ENCODE measurements at places on chromosomes 6 and 20.

DNA sequence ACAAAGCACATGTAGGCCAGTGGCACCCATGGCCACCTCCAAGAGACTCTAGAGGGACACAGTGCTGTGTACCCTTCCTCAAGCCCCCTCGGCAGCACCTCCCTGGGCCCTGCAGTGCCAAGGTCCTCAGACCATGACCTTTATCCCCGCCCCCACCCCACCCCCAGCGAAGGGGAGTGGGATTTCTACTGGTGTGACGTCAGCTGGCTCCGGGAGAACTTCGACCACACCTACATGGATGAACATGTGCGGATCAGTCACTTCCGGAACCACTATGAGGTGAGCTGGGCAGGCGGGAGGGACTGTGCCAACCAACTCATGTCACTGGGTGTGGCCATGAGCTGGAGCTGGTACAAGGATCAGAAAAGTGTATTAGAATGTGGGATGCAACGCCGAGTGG is 38.0 kb downstream of the TTLL9 start:
- no peak for DNase-seq

DNA sequence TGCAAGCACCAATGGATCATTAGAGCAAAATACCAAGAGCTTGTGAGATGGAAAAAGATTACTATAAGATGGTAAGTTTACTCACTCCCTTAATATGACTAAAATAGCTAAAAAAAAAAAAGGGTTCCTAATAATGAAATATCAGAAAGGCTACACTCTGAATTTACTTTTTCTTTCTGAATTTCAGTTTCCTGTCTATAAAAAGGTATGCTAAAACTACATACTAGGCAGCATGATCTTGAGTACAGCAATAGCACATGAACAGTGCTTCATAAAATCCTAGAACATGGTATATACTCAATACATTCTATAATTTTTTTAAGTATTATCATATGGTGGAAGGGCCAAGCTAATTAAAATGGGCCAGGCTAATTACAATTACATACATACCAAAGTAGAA is 24.0 kb upstream of the FAM135A start:
- no peak for DNase-seq

- DNase-seq = no peak
Observed at GRCh38 chr20:40941133-40941610, 87.5 kb upstream of the TOP1 start.

GRCh38 chr6:90442366-90442765 is 144.5 kb downstream of the MAP3K7 start:
- no peak for DNase-seq

DNA sequence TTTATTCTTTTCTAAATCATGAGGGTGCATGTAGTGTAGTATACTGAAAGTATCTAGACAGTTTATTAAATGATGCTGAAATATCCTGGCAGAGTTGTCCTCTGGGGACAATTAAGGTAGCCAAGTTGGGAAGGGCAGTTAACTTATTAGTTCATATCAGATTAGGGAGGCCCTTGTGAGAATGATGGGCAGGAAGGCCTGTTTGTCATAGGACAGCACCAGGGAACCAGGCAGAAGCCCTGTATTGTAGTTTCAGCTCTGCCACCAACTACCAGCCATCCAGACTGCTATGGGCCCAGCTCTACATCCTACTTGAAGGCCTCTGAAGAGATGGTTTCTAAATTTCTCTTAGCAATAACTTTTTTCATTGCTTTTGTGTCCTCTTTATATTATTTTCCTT is 4.0 kb downstream of the MYLIP start:
- DNase-seq = no peak

GRCh38 chr20:9306521-9306920 is 207.9 kb upstream of the LAMP5 start:
- DNase-seq = no peak

GRCh38 chr20:2741463-2741862 is 48.9 kb downstream of the EBF4 start:
- no peak for DNase-seq

DNA sequence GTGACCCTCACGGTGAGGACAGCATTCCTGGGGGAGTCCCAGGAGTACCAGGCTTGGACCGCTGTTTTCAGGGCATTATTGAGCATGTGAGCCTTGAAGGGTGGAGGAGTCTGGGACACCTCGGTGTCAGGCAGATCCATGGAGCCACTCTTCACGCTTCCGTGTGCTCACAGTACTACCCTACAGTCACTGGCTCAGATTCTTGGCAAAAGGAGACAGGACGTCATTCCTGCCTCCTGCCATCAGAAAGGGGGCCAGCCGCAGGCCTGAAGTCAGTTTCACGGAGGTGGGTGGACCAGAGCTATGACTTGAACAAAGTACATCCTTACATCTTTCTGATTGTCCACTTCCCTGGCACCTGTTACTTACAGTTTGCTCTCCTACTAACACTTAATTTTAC is 88.9 kb upstream of the CD83 start:
- DNase-seq = no peak

DNA sequence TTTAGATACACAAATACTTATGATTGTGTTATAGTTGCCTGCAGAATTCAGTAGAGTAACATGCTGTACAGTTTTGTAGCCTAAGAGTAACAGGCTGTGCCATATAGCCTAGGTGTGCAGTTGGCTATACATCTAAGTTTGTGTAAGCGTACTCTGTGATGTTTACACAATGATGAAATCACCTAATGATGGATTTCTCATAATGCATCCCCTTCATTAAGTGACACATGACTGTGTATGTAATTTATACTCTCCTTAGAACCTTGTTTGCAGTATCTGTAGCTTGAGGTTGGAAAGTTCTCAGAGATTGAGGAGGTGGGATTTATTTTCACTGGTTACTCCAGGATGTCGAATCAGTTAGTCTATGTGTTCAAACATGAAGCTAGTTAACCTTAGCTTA is 67.0 kb upstream of the TMEM30A start:
- no peak for DNase-seq

GRCh38 chr6:38119516-38119915 is 300.0 kb downstream of the ZFAND3 start:
- no peak for DNase-seq

- no peak for DNase-seq
Observed at GRCh38 chr20:6426287-6426891, 303.6 kb upstream of the FERMT1 start.

GRCh38 chr20:61526907-61527306 is 274.8 kb downstream of the CDH4 start:
- no peak for DNase-seq

DNA sequence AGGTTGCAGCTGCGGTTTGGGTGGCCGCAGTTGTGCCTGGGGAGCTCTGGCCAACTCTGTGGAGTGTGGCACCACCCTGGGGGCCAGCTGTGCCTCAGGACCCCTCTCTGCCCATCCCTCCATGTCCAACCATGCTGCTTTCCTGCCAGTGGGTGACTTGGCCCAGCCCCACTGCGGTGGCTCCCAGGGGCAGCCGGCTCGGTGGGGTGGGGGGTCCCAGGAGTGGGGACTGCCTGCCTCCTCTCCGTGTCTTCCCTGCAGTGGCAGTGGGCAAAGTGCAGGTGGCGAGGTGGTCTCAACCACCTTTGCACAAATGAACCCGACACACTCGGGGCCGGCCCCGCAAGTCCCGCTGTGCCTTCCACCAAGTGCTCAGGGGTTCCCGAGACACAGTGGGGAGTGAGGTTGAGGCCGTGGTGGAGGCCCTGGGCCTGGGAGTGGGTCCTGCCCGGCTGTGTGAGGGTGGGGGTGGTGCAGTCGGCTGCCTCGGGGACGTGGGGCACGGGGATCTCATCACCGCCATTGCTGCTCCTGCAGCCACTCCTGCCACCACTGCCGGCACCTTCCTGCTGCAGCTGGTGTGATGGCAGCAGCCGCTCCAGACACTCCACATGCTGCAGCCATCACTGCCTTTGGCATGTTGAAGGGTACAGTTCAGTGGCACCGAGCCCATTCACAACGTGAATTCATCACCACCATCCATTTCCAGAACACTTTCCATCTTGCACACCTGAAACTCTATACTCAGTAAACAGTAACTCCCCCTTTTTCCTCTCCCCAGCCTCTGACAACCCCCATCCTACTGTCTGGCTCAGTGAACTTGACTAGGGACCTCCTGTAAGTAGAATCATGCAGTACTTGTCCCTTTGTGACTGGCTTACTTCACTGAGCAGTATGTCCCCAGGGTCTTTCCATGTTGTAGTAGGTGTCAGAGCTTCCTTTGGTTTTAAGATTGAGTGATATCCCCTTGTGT is 10.7 kb upstream of the SLCO4A1 start:
- DNase-seq = no peak

DNA sequence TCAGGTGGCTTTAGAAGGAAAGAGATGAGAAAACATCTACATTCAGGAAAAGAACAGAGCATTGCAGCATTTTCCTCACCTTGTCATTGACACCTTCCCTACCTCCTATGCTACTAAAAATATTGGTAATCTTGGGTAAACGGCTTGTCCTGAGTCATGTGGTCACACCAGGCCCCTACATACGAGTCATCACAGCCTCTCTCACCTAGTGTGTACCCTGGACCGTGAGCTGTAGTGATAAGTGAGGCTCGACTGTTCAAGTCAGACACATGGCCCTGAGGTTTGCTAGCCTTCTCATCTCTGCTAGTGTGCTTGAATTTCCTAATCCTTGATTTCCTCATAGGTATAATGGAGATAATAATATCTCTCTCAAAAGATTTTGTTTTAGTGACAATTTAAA is 29.6 kb upstream of the TMEM244 start:
- DNase-seq = no peak

DNA sequence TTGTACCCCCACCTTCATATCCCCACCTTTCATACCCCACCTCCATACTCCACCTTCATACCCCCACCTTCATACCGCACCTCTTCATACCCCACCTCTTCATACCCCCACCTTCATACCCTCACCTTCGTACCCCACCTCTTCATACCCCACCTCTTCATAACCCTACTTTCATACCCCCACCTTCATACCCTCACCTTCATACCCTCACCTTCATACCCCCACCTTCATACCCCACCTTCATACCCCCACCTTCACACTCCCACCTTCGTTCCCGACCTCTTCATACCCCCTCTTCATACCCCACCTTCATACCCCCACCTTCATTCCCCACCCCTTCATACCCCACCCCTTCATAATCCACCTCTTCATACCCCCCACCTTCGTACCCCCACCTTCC is 92.9 kb upstream of the NAA20 start:
- DNase-seq = no peak

DNA sequence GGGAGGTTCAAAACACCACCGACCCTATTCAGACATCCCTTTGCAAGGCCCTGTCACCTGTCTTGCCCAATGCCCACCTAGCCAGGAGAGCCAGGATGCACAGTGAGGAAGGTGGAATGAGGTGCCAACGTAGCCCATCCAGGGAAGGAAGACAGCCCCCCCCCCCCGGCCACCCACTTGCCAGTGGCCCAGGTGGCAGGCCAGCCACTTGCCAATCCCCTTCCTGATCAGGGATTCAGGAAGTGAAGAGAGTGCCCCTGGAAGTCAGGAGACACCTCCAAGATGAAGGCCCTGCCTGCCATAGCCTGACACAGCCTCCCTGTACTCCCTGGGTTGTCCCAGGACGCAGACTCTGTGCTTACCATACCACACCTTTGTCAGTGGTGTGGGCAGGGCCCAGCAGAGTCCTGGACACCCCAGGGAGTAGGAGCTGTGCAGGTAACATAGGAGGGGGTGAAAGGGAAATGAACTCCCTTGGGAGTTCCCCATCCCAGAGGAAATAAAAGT is 54.7 kb downstream of the MRPL14 start:
- DNase-seq = no peak

- DNase-seq = no peak
Observed at GRCh38 chr6:3233904-3234303, 6.5 kb upstream of the TUBB2B start.

DNA sequence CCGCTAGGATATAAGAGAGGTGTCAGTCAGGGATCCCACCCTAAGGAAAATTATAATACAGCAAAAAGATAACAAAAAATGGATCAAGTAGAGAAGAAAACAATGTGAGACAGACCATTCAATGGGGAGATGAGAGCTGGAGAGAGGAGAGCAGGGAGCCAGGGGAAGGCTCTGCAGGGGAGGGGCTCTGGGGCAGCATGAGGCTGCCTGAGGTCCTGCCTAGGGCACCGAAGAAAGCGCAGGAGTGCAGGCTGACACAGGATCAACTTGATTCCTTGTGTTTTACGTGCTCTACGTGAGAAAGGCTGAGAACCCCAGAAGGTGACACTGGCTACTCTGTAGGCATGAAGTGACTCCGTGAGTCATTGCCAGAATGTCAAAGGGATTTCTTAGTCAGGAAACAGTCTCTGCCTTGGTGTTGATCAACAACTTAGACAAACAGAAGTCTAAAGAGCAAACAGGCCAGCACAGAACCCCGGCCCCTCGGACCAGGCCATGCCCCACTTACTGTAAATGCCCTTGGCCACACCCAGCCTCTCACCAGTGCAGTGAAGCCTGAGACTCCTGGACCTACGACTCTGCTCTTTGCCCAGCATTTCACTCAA is 290.1 kb upstream of the PRDM1 start:
- no peak for DNase-seq

DNA sequence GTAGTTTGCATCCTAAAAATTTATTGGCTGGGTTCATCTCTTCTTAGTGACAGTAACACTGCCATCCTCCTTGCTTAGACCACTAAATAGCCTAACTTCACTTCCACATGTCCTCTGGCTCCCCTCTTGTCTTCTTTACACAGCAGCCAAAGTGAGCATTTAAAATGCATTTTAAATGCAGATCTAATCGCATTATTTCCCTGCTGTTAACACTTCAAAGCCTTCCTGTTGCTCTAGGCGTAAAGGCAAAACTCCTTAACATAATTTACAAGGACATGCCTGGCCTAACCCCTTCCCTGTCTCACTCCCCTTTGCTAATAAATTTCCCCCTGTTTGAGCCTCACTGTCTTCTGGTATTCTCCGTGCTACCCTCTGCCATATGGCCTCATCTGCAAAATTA is 26.5 kb downstream of the NKAIN2 start:
- DNase-seq = no peak

DNA sequence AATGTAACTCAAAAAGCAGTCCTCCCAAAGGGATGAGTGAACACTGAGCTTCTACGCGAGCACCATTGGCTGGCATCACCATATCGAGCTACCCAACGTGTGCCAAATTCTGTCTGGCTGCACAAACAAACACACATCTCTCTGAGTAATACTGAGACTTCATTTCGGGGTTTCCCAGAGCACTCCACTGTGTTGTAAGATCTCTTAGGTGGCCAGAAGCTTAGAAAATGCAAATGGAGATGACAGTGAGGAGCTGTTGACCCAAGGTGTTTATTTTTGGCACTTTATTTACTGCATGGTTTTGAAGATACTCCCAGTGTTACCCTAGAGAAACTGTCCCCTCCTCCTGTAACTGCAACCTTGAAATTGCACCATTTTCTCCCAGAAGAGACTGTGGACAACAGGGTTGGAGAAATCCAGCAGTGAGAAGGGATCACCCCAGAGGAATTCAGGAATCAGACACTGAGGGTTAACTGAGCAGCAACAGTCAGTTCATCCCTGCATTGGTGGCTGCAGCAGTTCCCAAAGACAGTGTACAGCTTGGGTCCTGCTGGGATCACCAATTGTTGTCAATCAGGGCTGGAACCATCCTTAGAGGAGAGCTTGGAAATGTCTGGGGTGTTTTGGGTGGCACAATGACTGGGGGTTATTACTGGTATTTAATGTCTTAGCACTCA is 1.0 kb upstream of the RIPOR2 start:
- DNase-seq = peak; percentile 54

Measured in stimulated activated naive CD4-positive, alpha-beta T cell (primary cell).